ENCODE measurements at places on chromosomes 11 and 22.

- no peak for DNase-seq
These were observed 331.1 kb upstream of the PITPNB start for GRCh38 chr22:28250036-28250695.

GRCh38 chr11:113505046-113505445, 29.8 kb upstream of the DRD2 start:
- no peak for DNase-seq

- DNase-seq = peak; percentile 67
These were observed 982.2 kb downstream of the BRD1 start for GRCh38 chr22:48845356-48845936.

DNA sequence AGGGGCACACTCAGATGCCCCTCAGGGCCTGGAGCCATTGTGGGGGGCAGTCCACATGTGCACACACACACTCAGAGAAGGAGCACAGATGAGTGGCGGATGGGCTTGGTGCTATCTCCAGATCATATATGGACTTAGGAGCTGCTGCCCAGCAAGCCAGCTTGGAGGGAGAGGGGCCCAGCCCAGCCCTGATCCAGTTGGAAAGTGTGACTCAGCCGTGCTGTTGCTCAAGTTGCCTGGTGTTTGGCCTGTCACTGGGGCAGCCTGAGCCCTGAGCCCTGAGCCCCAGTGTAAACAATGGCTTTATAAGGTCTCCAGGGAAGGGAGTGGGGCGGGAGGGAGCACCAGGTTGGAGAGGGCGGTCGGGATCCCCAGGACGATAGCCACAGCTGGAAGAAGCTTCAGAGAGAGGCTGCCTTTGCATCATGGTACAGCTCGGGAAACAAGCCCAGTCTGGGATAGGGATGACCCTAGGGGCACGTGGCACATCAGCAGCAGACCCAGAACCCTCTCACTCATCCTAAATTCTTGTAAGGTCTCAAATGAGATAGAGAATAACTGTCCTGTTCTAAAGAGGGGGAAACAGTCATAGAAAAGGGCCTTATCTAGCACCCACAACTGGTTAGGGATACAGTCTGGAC, 4.8 kb downstream of the SELENOM start:
- DNase-seq = no peak

GRCh38 chr11:71188886-71189767, 63.2 kb downstream of the SHANK2 start:
- no peak for DNase-seq

GRCh38 chr11:87368151-87368550, 330.4 kb downstream of the TMEM135 start:
- DNase-seq = peak; percentile 17

DNA sequence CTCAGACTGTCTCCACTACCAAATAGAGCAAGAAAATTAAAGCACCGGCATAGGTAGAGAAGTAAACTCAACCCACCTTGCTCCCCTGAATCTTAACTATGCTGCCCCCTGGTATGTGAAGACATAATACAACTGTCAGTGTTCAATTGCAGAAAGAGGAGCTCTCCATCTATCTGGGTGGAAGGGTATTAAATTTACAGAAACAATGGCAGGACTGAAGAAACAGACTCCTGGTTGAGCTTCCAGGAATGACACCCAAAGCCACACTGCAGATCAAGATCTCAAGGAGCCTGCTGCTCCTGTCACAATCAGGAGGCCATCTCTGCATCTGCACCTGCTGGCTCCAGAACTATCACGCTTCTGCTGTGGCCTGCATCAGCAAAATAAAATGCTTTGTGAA, 132.1 kb upstream of the BMAL1 start:
- no peak for DNase-seq

- no peak for DNase-seq
These were observed 2.8 kb upstream of the KDELR3 start for GRCh38 chr22:38464992-38465672.

All from NCI-H146 (cell line).